ENCODE measurements at places on chromosomes 5 and 9. TPM values are rescaled to one million over a fixed set of nuclear protein-coding genes. Genes with fewer than 3 reads are reported as not detected.
A peak's percentile ranks its signal among the peaks of the same experiment; 100 is the strongest.

The SOX30 gene
- 0.57 TPM for total RNA-seq

The C5orf34 gene
- 16.3 TPM for total RNA-seq

The RUFY1 gene
- total RNA-seq: 31.0 TPM

GRCh38 chr5:135425641-135426040 is 21.5 kb downstream of the DCANP1 start:
- no peak for DNase-seq

DNA sequence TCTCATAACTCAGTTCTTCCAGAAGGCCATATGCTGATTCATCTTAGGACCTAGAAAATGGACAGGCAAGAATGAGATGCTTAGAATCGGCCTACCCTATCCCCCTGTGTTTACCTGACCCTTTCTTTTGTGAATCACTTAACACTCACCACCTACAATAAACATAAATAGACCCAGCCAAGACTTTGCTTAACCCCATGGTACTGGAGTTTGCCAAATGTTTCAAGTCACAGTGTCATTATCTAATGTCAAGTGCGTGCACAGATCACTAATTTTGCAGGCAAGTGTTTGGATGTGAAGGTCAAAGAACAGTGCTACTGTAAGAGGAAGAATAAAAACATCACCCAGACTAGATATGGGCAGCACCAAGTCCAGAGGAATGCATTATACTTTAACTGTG is 77.5 kb downstream of the GLIS3 start:
- DNase-seq: no peak

DNA sequence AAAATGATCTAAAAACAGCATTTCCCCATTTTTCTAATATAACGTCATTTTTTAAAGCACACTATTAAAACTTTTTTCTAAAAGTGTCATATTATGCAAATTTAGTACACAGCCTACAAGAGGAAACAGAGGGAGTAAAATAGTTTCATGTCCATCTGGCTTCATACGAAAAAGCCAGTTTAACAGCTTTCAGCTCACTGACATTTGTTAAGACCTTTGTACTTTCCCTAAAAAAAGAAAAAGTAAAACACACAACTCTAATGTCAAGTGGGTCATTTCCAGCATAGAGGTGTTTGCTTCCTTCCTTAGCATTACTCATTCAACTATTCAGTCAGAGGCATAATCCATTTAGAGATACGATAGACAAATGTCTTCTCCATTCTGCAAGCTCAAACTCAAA is 49.4 kb downstream of the ABHD17B start:
- no peak for DNase-seq

The CCDC152 gene
- total RNA-seq: 7.9 TPM

GRCh38 chr9:35760651-35761050 is 6.6 kb upstream of the MSMP start:
- DNase-seq: no peak

DNA sequence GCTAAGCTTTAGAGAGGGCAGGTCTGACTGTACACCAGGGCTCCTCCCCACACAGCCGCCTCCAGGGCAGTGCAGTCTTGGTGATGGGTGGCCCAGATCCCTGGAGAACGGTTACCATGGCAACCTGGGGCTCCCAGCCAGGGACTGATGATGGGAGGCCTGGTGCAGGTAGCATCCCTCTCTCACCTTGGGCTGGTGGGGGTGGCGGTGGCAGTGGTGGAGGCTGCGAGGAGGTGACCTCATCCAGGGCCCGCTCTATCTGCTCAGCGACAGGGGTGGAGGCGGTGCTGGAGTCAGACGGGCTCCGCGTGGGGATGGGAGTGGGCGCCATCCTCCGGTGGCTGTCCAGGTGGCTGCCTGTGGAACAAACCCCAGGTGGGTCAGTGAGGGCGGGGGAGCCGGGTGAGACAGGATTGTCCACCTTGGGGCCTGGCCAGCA is 12.3 kb downstream of the PRR7 start:
- no peak for DNase-seq

DNA sequence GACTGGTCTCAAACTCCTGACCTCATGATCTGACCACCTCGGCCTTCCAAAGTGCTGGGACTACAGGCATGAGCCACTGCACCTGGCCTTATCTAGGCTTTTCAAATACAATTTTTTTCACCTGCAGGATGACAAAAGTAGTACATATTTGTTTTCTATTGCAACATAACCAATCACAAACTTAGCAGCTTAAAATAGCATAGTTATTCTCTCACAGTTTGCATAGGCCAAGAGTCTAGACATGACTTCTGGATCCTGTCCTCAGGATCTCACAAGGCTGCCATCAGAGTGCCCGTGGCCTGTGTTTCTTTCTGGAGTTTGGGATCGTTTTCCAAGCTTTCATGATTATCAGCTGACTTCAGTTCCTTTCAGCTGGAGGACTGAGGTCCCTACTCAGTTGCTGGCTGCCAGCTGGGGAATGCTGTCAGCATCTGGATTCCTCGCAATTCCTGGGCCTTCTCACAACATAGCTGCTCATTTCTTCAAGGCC is 348.9 kb downstream of the ARHGEF28 start:
- no peak for DNase-seq

DNA sequence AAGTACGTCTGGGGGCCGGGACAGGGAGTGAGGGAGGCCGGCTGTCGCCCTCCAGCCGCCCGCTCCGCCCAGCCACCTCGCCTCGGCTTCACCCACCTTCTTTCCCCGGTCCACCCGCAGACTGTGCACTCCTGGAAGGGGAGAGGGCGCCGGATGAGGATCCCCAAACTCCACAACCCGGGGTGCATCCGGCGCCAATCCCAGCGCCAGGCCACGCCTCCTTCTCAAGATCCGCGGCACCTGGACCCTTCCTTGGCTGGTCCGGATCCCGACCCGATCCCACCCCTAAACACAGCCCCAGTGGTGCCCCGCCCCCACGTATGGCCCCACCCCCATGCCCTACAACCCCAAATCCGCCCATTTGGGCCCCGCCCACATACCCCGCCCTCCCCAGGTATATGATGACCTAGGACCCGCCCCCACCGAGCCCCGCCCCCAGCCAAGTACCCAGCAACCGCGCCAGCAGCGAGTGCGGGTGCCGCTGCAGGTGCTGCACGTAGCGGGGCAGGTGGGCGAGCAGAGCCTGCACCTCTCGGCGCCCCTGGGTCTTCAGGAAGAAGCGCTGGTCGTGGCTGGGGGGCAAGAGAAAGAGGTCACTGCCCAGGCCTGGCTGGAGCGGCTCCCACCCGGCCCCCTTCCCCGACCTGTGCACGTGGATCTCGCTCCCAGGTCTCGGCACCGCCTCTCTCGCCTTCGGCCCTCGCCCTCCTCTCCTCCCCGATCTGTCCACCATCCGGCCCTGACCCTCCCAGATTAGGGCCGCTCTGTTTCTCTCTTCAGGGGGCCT is 3.2 kb downstream of the PIP5KL1 start:
- DNase-seq: peak; percentile 85

The OSMR gene
- total RNA-seq: 0.43 TPM

The CDC20B gene
- total RNA-seq: not detected

GRCh38 chr9:109907400-109907799 is 127.4 kb downstream of the PALM2AKAP2 start:
- DNase-seq: no peak

The NPR3 gene
- 0.10 TPM for total RNA-seq

GRCh38 chr5:763397-763796 is 21.1 kb downstream of the ZDHHC11B start:
- DNase-seq: no peak

The BAAT gene
- not detected for total RNA-seq

- no peak for DNase-seq
Observed at GRCh38 chr5:18985171-18985758, 1002.7 kb downstream of the CDH18 start.

DNA sequence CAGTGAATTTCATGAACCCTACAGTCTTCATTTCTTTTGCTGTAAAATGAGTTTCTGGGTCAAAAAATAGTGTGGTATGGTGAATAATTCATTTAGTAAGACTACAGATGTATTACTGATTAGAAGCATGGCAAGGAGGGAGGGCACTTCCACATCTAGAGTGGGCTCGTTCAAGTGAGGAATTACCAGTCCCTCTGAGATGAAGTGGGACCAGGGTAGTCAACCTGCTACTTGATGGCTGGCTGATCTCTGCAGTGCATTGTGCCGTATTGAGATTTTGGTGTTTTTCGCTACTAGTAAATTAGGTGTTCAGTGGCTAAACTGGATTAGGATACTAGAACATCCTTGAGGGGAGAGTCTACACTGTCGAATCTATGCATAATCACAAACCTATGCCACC is 10.8 kb downstream of the CDC37L1 start:
- DNase-seq: no peak

The KYAT1 gene
- 33.6 TPM for total RNA-seq

DNA sequence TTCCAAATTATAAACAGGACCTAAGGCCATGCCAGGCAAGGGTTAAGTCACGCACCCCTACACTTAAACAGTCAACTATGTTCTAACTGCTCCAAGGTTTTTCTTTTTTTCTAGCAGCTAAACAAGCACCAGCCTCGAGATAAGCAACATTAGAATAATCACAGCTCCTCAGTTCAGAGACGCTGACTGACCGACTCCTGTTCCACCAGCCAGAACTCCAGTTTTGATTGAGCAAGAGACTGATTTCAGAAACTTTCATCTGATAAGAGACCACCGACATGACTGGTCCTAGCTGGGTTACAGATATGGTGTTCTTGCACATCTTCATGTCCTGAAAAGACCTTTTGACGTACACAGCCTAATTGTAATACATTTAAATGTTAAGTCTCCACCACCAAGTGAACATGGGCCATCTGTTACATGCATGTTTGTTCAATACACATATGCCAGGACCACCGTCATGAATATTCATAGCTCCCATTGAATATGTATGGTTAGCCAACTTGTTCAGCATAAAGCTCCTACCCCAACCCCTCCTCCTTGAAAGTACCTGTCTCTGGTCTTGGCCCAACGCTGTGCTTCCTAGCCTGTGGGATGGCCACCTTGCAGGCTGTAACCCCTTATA is 23.7 kb upstream of the OTULINL start:
- DNase-seq: no peak

DNA sequence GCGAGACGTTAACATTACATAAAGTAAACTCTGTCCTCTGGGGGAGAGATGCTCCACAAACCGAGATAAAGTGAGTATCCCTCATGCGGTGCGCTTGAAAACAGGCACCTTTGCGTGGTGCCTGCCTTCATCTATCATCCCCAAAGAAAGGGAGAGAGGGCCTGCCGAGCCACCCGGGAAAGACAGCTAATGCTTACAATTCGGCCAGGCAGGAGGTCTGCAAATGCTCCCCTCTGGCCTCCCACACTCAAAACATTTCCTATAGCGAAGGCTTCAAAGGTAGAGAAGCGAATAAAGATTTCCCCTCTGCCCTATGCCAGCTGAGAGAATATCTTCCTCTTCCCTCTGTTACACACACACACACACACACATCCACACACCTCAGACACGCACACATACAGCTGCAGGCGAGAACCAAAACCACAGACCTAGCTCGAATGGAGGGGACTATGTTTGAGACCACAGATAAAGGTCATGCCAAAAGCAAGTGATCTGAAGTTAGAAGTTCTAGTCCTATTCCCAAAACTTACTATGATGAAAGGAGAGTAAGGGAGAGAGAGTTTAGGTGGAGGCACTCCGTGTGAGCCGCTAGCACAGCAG is 132.8 kb downstream of the CRB2 start:
- DNase-seq: no peak

GRCh38 chr9:118321788-118322187 is 617.6 kb downstream of the TLR4 start:
- DNase-seq: no peak

GRCh38 chr5:114185274-114185673 is 176.6 kb upstream of the KCNN2 start:
- DNase-seq: no peak
